ENCODE measurements at places on chromosomes 13 and 19.
A peak's percentile ranks its signal among the peaks of the same experiment; 100 is the strongest.

DNA sequence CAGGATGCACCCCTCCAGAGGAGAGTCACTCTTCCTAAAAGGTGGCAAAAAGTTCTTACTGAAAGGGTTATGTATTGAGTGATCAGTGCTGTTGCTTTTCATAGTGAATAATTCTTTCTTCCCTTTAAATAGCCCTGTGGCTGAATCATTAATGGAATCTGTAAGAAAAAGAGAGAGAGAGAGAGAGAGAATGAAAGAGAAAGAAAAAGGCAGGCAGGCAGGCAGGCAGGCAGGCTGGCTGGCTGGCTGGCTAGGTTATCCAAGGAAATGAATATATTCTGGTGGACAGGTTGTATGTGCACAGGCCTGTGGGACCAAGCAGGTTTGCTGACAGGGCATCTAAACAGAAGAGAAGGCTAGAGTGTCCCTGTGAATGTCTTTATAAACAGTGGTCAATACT is 100.5 kb downstream of the DLEU7 start:
- DNase-seq: no peak

DNA sequence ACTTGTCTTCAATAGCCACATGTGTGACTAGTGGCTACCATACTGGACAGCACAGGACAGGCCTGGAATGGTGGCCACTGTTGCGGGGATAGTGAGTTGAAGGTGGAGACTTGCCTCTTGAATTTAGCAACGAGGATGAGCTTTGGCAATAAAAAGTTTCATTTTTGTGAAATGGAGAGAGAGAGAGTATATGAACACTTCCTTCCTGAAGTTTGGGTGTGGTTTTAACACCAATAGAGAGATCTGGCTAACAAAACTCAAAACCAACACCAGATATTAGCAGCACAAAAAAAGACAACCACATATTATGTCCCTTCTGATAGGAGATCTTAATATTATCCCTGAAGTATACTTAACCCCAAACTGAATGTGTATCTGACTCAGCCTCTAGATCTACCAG is 6.3 kb upstream of the LRFN3 start:
- DNase-seq: no peak

- DNase-seq: no peak
Measured at GRCh38 chr19:56306016-56306415, 8.6 kb downstream of the ZSCAN5A start.

DNA sequence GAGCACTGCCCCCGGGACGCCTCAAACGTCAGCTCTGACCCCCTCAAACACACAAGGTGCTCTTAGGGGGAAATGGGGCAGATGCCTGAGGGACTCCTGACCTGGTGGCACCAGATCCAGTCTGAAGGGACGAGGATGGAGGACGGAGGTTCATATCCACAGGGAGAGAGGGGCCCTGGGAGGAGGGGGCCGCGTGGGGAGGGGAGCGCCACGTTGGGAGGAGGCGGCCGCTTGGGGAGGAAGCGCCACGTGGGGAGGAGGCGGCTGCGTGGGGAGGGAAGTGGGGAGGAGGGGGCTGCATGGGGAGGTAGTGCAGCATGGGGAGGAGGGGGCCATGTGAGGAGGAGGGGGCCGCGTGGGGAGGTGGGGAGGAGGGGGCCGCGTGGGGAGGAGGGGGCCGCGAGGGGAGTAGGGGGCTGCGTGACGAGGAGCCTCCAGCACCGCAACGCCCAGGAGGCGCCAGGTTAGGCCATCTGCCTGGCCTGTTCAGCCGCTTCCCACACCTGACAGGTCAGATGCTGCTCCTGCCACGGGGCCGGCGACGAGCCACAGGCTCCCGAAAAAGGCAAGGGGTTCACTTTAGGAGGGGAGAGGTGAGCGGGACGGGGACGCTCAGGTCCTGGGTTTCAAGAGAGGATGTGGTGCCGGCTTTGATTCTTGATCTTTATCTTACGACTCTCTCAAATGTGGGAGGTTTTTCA is 36.7 kb upstream of the C13orf46 start:
- no peak for DNase-seq

DNA sequence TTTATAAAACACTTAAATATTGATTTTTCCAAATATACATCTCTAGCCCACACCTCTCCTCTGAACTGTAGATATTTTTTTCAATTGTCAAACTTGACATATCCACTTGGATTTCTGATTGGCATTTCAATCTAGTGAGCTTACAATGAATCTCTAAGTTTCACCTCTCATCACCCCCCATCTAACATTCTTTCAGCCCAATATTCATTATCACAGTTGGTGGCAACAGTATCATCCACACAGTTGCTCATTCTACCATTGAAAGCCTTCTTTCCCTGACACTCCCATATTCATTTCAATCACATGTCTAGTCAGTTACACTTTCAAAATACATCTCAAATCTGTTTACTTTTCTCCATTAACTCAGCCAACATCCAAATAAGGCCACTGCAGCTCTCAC is 385.2 kb downstream of the PCDH20 start:
- no peak for DNase-seq

GRCh38 chr13:51318015-51318414 is 21.5 kb upstream of the SERPINE3 start:
- no peak for DNase-seq

DNA sequence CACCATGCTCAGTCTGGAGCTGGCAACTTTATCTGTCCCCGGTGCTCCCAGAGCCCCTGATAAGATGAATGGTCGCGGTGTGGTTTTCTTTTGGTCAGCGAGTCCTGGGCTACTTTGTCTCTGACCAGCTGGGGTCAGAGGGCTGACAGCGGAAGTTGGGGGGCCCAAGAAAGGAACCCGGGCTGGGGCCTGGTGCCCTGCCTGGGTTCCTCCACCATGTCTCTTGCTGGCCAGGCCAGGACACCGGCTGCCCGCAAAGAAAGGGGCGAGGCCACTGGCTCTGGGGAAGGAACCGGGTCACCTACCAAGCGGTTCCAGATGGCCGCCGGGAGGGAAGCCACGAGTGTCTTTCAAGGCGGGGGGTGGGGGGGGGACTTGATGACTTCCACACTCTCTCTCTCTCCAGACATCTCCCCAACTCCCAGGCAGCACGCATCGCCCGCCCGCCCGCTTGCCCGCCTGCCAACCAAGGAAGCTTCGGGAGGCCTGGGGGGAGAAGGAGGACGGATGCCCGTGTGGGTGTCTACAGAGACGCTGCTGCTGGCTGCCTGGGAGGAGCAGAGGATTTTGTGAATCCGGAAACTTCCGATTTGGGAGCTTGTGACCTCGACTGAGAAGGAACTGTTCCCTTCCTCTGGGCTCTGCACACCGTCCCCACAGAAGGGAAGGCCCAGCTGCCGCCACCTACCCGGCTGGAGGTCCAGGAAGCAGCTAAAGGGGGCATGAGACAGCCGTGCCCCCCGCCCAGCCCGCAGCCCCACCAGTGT is 1.1 kb downstream of the PIP5K1C start:
- no peak for DNase-seq

- DNase-seq: no peak
Measured at GRCh38 chr19:45637890-45638667, 1.1 kb downstream of the EML2 start.

GRCh38 chr19:5547881-5548280 is 19.9 kb downstream of the TINCR start:
- no peak for DNase-seq

DNA sequence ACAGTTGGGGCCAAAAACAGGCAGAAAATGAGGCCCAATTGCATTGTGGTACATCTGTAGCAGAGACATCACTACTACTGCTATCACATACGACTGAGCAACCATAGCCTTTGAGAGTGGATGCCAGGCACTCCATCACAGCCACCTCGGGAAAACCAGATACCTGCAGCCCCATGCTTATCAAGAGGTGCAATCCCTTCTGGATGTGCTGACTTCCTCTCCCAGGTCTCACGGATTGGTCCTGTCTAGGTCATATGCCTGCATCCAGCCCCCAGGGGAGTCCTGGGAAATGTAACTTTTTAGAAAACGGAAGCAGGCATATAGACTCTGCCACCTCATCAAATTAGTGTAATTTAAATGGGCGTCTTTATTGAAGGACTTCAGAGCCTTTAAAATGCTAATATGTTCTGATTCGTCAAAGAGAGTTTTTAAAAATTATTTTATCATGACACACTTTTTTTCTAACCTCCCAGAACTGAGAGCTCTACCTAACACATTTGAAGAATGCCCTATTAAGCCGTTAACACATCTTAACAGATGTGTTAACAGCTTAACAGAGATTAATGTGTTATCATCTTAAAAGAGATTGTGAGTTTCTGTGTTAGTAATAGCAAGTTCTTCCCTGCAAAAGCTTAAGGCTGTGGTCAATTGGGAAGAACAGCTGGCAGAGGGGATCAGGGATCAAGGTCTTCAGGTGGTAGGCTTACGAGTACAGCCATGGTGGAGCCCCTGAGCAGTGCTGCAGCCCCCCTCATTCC is 63.9 kb downstream of the DLEU7 start:
- no peak for DNase-seq

- no peak for DNase-seq
Measured at GRCh38 chr19:54875506-54875905, 1.5 kb downstream of the FCAR start.

GRCh38 chr19:14118165-14119051 is 846 bp upstream of the PRKACA start:
- no peak for DNase-seq

- DNase-seq: no peak
Measured at GRCh38 chr13:91349992-91350911, 2.8 kb downstream of the MIR17HG start.

DNA sequence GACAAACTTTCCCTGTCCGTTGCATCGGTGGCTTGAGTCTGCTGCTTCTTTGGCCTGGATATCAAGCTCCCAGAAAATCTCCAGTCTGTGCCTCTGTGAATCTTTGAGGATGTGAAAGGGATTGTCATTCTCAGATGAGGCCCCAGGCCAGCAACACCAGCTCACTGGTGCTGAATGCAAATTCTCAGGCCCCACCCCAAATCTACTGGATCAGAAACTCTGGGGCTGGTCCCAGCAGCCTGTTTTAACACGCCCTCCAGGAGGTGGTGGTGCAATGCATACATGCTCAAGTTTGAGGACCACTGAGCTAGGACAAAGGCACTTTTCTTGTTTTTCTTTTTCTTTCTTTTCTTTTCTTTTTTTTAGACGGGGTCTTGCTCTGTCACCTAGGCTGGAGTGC is 23.6 kb downstream of the TNFSF11 start:
- no peak for DNase-seq

GRCh38 chr13:26946684-26947343 is 186.2 kb upstream of the GPR12 start:
- DNase-seq: no peak

GRCh38 chr19:4913996-4914735 is 4.9 kb downstream of the UHRF1 start:
- no peak for DNase-seq

DNA sequence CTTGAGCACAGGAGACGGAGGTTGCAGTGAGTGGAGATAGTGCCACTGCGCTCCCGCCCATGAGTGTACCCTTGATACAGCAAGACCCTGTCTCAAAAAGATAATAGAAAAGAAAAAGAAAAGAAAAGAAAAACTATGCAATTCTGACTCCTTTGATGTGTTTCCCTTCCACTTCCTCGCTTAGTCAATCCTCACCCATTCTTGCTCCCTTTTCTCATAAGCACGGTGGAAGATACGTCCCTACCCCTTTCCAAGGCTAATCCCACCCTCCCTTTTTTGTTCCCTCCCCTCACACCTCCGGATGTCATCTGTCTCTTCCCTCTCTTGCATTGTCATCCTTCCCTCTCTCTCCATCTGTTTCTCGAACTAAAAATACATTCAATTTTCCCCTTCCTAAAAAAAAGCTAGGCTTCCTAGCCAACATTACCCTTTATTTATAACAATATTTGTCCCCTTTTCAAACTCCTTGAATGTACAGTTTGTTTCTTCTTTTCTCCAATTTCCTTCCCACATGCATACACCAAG is 40.5 kb upstream of the ITM2B start:
- DNase-seq: no peak

- DNase-seq: peak; percentile 58
Measured at GRCh38 chr13:29758531-29759114, 91.8 kb downstream of the UBL3 start.

DNA sequence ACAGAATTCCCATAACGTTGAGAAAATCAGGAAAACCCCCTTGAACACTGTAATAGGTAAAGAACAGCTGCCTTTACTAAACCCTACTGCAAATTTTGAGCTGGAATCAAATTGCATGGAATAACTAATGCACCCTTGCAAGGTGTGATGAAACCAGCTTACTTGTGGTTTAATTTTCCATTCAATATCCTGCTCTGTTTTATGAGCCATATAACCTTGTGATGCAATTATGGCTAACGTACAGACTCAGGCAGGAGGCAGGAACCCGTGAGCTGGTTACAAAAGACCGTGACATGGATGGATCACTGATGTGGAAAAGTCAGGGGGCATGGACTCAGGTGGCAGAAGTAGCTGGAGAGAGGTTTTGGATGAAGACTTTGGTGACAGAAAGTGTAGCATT is 438.6 kb downstream of the COG6 start:
- no peak for DNase-seq

DNA sequence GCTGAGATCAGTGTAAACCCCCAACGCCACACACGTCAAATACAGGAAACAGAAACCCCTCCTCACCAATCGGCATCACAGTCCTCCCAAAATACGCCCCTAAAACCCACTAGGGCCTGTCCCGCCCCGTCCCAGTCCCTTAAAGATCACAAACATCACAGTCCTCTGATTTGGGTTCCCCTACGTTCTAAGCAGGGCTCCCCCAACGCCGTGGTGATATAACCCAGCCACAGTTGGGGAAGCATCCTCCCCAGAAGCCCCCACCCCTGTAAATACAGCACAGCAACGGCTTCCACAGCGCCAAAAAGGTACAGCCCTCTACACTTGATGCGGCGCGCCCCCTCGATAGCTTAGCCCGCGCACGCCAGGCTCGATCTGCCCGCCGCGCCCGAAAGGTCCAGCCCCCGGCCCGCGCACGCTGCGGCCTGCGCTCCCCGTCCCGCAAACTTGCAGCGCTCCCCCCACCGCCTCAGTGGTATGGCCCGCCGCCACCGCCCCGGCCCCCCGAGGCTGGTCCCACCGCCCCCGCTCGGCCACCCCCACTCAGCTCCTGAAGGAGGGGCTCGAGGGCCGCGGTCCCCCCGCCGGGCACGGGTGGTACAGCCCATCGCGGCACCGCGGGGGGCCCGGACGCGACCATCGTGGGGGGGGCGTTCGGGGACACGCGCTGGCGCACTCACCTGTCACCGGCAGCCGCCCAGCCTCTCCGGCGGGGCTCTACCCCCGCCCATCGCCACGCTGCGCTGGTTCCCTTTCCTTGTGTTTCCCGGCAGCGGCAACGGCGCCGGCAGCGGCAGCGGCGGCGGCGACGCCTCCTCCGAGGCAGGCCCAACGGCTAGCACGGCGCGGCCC is at the start of gene AKT2:
TSS of gene AKT2 (minus strand) at position 845 of the 852 bp plus-strand sequence. CDS start 20,078 bp downstream, outside the sequence.
- peak; percentile 21 for DNase-seq

DNA sequence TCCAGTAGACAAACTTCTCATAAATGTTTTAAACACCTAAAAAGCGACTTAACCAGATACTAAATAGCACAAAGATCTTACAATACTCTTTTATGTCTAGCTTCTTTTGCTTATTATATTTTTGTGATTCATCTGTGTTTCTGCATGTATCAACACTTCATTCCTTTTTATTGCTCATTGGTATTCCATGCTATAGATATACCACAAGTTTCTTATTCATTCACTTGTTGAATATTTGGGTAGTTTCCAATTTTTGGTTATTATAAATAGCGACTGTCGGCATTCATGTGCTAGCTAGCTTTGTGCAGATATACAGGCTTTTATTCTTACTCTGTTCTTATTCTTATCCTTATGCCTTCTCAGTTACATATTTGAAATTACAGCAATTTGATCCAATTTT is 50.0 kb upstream of the RGCC start:
- no peak for DNase-seq

Data from activated CD4-positive, alpha-beta T cell treated with anti-CD3 and anti-CD28 coated beads for 24 hours (primary cell).